ENCODE measurements at places on chromosomes 13 and 19. TPM values are rescaled to one million over a fixed set of nuclear protein-coding genes. Genes with fewer than 3 reads are reported as not detected.

DNA sequence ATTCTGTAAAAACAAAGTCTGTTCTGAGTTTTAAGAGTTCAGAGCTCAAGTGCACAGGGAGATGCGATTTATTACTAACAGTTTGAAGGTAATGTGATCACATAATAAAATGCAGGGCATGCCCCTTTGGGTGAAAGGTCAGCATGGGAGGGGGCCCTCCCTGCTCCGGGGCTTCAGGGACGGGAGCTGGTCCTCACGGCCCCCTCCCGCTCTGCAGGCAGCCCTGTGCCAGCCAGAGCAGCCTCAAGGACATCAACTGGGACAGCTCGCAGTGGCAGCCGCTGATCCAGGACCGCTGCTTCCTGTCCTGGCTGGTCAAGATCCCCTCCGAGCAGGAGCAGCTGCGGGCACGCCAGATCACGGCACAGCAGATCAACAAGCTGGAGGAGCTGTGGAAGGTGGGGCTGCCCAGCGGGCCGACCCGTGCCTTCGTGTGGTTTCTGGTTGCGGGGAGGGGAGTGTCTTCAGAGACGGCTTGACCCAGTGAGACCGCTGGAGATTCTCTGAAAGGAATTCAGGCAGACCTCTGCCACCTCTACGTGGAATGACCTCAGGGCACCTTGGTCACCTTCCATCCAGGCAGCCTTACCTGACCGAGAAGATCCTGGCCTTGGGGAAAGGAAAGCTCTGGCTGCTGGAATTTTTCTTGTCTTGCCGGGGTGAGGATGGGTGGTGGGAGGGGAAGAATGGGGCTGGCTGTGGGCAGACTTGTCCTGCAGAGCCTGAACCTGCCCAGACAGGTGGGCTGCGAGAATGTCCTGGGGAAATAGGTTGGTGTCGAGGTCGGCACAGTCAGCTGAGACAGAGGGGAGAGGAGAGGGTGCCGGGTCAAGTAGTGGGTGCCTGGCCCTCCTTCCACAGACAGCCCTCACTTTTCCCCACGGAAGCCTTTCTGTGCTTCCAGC lies 19.0 kb downstream of the UPF1 start:
- DNase-seq: no peak

DNA sequence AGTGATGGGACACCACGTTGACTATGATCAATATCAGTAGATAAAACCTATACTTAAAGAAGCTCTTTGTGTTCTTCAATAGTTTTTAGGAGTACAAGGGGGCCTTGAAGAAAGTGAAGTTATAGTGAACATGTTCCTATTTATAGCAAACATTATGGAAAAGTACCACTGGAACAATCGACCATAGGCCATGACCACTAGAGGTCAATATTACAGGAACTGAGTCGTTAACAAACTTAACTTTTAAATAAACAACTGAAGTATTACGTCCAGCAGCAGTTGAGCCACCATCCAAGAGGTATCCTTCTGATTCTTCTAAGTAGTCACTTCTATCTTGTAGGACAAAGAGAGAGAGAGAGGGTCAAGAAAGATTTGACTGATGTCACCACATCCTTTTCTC lies 391.0 kb upstream of the SLITRK5 start:
- no peak for DNase-seq

- no peak for DNase-seq
Measured at GRCh38 chr13:72728290-72728605, 525 bp downstream of the BORA start.

DNA sequence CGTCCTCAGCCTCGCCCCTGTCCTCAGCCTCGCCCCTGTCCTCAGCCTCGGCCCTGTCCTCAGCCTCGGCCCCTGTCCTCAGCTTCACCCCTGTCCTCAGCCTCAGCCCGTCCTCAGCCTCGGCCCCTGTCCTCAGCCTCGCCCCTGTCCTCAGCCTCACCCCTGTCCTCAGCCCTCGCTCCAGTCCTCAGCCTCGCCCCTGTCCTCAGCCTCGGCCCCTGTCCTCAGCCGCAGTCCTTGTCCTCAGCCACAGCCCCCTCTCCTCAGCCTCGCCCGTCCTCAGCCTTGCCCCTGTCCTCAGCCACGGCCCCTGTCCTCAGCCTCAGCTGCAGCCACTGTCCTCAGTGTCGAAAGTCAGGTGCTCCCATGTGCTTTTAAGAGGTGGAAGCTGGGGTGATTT lies 10.5 kb downstream of the C13orf46 start:
- DNase-seq: no peak

DNA sequence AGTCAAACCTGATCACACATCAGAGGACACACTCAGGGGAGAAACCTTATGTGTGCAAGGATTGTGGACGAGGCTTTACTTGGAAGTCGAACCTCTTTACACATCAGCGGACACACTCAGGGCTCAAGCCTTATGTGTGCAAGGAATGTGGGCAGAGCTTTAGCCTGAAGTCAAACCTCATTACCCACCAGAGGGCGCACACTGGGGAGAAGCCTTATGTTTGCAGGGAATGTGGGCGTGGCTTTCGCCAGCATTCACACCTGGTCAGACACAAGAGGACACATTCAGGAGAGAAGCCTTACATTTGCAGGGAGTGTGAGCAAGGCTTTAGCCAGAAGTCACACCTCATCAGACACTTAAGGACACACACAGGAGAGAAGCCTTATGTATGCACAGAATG lies 8.2 kb upstream of the ZNF527 start:
- DNase-seq: no peak

The DKKL1 gene
- not detected for total RNA-seq

The WDR87 gene
- total RNA-seq: not detected

GRCh38 chr13:29621841-29622240 lies 26.4 kb upstream of the SLC7A1 start:
- DNase-seq: no peak

GRCh38 chr13:67119481-67119894 lies 110.6 kb downstream of the PCDH9 start:
- no peak for DNase-seq

DNA sequence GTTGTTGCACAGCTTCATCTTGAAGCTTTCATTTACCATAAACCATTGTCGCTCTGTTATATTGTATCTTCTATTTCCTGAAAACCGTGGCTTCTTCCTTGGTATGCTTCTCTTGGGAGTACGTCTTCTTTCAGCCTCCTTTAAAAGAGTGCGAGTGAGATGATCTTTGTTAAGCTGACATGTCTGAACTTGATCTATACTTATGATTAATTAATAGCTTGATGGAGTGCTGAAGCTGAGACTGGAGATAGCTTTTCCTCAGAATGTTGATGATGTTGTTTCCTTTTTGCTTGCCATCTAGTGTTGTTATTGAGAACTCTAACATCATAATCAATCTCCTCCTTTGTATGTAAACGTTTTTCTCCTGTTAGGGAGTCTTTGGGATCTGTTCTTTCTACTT lies 529.3 kb upstream of the SPRY2 start:
- DNase-seq: no peak

DNA sequence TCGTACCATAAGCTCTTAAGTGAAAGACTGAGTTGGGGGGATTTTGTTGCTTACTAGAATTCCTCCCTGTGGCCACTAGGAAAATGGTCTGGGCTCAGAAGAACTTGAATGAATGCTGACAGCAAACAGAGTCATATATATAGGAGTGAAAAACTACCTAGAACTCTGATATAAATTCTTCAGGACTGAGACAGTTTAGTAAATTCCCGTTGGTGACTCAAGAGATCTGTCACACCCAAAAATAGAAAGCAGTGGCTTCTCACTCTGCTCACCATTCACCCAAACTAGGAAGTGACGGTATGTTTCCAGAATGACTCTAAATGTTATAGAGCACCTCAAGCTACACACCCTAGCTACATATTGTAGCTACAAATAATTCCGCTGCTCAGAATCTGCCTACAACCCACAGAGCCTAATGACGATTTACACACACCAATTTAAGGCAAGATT lies 116.2 kb downstream of the TBC1D4 start:
- DNase-seq: no peak

DNA sequence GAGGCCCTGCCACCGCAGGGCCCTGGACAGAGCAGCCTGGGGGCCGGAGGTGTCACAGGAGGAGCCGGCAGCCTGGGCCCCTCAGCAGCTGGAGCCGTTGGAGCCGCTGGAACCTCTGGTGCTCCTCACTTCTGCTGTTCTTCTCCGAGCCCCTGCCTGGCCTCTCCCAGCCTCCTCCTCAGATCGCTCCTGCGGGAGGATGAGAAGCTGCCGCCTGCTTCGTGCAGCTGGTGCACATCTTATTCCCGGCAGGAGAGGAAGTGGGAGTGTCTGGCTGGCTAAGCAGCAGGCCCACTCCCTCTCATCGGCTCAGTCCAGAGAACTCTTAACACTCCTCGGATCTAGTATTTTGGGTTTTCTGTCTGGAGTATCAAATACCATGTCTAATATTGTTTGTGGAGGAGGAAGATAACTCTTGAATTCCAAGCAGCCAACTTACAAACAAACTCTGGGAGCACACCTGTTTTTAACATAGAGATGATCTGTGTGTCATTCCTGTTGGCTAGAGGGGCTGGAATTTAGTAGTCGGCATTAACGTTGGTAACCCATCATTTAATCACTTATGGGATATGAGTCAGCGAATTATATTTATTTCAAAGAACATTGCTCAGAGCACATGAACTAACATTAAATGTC lies 37.1 kb upstream of the RNF113B start:
- peak; percentile 7 for DNase-seq

GRCh38 chr19:33621811-33622504 lies at the start of gene CHST8:
Gene CHST8 (plus strand): TSS chr19:33621953. CDS start chr19:33689262, 67,309 bp downstream.
- DNase-seq: peak; percentile 88

The TNFRSF19 gene
- 3.9 TPM for total RNA-seq

- no peak for DNase-seq
Measured at GRCh38 chr19:3783660-3784584, 2.3 kb downstream of the MATK start.

DNA sequence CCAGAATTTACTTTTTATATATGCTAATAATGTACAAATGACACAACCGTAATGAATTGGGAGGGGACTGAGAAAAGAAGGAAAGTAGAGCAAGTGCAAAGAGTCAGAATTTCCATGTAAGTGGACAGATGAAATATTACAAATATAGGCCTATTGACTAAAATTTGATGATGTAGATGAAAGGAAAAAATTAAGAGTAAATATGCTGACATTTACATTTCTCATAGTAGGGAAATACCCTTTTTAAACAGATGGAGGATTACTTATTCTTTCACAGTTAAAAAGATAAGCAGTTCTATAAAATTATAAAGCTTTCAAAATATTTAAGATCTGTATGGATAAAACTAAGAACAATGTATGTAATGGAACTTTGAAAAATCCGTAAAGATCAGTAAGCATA lies 185.4 kb downstream of the NBEA start:
- DNase-seq: no peak

GRCh38 chr13:94825507-94825906 lies 113.2 kb upstream of the SOX21 start:
- peak; percentile 18 for DNase-seq

The LPAR6 gene
- 17.4 TPM for total RNA-seq

DNA sequence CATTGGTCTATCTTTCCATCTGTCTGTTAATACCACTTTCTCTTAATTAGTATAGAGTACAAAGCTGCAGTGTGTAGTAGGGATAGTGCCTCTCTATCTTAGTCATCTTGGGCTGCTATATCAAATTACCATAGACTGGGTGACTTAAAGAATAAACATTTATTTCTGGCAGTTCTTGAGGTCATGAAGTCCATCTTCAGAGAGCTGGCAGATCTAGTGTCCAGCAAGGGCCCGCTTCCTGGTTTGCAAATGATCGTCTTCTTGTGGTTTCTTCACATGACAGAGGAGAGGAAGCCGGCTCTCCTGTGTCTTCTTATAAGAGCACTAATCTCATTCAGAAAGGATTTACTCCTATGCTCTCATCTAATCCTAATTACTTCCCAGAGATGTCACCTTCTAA lies 6.1 kb downstream of the ZNF700 start:
- DNase-seq: no peak

DNA sequence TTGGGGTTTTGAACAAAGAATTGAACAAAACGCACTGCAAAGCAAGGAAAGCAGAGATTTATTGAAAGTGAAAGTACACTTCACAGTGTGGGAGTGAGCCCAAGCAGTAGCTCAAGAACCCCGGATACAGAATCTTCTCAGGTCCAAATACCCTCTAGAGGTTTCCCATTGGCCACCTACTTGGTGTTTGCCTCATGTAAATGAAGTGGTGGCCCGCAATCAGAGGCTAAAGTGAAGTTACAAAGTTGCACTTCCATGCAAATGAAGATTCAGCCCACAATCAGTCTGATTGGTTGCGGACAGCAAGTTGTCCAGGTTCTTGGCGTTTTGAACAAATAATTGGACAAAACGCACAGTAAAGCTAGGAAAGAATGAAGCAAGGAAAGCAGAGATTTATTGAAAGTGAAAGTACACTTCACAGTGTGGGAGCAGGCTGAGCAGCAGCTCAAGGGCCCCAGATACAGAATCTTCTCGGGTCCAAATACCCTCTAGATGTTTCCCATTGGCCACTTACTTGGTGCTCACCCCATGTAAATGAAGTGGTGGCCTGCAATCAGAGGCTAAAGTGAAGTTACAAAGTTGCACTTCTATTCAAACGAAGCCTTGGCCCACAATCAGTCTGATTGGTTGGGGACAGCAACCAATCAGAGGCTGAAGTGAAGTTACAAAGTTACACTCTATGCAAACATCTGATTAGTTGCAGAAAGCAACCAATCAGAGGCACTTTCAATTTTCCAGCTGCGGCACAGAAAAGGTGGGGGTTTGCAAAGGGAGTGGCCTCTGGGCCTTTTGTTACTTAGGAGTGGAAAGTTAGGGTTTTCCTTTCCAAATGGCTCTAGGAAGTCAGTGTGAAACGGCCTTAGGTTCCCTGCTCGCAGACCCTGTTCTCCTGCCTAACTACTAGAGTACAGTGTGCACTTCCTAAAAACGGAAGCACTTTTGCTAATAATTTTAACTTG lies 4.8 kb upstream of the TM9SF2 start:
- DNase-seq: no peak

The C19orf44 gene
- 7.9 TPM for total RNA-seq

DNA sequence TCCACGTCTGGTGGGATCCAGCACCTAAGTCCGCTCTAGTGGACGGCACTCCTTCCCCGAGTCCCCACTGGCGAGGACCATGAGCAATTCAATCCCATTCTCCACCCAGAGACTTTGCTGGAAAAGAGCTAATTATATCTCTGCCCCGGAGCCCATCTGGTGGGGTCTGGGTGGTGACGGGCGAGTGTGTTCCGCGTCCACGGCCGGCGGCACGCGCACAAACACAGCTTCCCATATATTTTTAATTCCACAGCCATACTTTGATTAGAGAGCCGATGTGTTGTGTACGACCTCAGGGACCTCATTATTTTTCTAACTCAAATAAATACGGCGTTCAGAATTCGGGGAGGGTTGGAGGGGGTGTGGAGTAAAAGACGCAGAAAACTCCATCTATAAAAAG lies 64.1 kb upstream of the ADGRE5 start:
- DNase-seq: no peak

The ATP8B3 gene
- total RNA-seq: 0.56 TPM

The OR4F17 gene
- not detected for total RNA-seq

The NLRP4 gene
- not detected for total RNA-seq

- DNase-seq: no peak
Measured at GRCh38 chr13:26968431-26969341, 202.9 kb downstream of the USP12 start.

The URAD gene
- total RNA-seq: not detected

- DNase-seq: no peak
Measured at GRCh38 chr19:16051254-16052025, 24.9 kb upstream of the TPM4 start.

All from dorsolateral prefrontal cortex (tissue), 122 donors.